MCF 10A (cell line): ENCODE measurements at places on chromosomes 4 and X.

DNA sequence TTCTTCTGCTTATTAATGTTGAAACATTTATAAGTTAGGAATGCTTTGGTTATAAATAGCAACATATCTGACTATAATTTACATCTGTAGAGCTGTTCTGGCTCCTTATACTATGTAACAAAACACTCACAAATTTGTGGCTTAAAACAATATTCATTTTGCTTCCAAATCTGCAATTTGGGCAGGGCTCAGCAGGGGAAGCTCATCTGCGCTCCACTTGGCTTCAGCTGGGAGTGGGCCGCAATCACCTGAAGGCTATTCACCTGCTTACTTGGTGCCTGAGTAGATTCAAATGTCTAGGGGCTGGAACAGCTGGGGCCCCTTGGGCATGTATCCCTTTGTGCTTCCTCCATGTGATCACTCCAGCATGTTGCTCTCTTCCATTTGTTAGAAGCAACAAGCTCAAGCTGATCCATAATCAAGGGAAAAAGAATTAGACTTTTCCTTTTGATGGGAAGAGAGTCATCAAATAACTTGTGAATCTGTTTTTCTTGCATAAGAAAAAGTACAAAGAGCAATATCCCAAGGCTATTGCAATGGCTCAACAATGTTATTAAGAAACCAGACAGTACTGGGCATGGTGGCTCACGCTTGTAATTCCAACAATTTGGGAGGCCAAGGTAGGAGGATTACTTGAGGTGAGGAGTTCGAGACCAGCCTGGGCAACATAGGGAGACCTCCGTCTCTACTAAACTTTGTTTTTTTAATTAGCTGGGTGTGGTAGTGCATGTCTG lies 34.8 kb upstream of the CBR4 start:
- no peak for DNase-seq

GRCh38 chrX:1902901-1903235 lies 288.0 kb downstream of the ASMT start:
- no peak for DNase-seq

- no peak for DNase-seq
These were observed 791.5 kb upstream of the LCORL start for GRCh38 chr4:18813055-18813454.

DNA sequence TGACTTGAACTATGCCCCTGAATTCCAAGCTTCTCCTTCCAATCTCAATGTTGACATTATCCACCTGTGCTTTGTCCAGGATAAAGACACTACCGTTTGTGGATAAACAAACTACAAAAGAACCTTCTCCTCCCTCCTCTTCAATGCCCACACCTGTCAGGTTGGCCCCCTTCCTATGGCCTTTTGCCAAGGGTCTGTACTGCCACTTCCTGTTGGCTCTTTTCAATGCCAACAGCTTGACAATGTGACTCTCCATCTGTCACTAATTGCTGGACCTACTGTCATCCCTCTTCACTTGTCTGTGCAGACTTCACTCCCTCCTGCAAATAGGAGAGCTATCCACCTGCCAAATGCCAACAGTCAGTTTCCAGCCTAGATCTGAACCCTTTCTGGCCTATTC lies 35.8 kb upstream of the MID1 start:
- no peak for DNase-seq

- DNase-seq = no peak
These were observed 298.8 kb upstream of the CTSO start for GRCh38 chr4:156252358-156252921.

- no peak for DNase-seq
These were observed 153.7 kb downstream of the FBXW7 start for GRCh38 chr4:152382057-152382785.

- DNase-seq = peak; percentile 22
These were observed 325.3 kb upstream of the FTHL17 start for GRCh38 chrX:31397119-31397518.

GRCh38 chrX:120453985-120454384 lies 15.1 kb downstream of the LAMP2 start:
- DNase-seq = peak; percentile 40

DNA sequence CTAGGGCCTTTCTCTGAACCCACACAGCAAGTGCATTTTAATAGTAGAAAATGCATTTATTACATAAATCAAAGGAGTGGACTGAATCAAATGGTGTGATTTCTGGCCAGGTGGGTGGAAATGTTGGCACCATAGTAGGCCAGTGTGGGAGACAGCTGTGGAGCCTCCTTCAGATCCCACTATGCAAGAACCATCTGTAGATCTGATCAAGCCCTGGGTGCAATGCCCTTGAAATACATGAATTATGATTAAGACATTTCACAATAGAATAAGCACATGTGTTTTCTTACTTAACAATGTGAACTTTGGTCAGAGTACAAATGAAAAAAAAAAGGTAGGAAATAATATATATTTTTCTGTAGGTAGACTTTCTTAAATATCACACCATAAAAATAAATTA lies 204.3 kb downstream of the PCDH7 start:
- peak; percentile 26 for DNase-seq

GRCh38 chr4:8585186-8585585 lies 5.0 kb downstream of the GPR78 start:
- peak; percentile 18 for DNase-seq

GRCh38 chr4:75598390-75598789 lies 31.9 kb downstream of the CDKL2 start:
- peak; percentile 35 for DNase-seq

- DNase-seq = no peak
These were observed 73.6 kb downstream of the DHRSX start for GRCh38 chrX:2427147-2427546.

DNA sequence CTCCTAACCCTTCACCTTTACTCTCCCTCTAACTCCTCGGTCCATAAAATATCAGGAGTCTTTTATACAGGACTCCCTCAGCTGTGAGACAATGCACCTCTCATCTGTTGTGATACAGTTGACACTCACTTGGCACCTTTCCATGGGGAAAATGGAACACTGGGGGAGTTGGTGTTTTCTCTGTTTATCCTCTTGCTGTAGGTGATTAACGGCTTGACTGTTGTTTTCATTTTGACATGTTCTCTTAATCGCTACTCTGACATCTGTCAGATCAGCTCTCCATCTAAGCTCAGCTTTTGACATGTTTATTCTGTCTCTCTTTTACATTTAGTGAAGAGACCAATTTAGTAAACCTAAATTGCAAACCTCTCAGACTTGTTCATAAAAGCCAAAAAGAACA lies 604.8 kb downstream of the TRAM1L1 start:
- DNase-seq = no peak
